ENCODE measurements at places on chromosomes 16 and 17.

DNA sequence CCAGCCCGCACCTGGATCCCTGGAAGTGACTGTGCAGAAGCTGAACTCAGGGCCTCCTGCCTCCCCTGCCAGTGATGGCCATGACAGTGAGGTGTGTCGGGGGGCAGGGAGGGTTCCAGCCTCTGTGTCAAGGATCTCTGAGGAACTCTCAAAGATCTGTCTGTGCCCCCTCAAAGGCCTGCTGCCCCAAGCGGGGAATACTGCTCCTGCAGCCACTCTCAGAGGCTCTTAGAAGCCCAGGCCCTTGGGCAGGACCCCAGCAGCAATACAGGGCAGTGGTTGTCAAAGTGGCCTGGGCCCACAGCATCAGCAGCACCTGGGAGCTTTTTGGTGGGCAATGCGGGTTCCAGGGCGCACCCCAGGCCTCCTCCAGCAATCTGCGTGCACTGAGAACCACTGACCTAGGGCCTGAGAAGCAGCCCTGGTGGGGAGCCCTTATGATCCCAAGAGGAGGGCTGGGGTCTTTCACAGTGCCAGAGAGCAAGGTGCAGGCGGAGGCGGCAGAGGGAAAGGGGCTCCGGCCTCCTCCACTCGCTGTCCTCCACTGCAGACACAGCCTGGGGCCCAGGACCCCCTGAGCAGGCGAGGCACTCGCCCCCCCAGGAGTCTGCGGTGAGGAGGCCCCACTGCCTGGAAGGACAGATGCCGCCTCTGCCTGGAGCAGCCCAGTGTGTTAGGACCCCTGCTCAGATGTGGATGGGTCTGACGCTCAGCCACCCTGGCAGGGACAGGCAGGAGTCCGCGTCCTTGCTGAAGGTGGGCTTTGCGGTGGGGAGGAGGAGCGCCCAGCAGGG lies 42.1 kb downstream of the ENGASE start:
- no peak for DNase-seq

- no peak for DNase-seq
Measured at GRCh38 chr16:67862623-67863583, 9.9 kb upstream of the EDC4 start.

DNA sequence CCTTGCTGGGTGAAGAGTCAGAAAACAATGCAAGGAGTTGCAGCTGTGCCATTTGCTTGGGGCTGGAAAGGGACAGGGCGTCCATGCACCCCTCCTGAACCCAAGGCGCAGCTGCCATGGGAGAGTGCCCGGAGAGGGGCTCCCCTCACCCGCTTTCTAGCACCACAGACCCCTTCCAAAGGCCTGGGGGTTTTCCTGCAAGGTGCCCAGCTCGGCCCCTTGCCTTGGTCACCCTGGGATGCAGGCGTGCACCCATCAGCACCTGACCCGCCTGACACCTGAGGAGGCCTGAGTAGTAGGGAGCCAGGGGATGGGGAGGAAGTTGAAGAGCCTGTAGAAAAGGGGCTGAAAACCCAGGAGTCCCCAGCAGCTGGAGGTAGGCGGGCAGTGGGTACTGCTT lies 30.3 kb downstream of the TMEM186 start:
- no peak for DNase-seq

DNA sequence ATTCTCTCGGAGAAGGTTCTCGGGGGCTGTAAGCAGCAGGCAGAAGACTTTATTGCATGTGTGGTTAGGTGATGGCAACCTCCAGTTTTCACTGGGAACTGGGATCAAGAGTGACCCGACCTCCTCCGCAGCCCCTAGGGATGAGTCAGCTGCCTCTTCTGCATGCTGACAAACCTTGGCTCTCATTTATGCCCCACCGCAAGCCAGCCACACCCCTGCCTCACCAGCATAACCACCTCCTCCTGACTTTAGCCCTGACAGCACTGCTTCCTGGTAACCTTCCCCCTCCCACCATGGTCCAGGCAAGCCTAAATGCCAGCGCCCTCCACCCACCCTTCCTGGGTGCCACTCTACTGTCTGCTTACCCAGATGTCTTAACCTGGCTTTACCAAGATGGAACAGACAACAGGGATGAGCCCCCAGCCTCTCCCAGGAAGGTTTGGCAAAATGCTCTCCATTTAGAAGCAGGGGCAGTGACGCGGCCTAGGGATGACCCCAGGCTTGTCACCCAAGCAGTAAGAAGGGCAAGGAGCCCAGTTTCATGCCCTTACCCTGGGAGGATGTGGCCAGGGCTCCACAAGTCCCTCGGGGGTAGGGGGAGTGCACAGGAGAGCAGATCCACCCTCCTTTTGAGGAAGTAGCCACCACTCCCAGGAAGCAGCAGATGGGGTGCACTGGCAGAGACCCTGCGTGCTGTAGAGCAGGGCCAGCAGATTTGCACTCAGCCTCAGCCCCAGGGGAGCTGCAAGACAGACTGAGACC lies 73.5 kb downstream of the GOSR1 start:
- DNase-seq = no peak

DNA sequence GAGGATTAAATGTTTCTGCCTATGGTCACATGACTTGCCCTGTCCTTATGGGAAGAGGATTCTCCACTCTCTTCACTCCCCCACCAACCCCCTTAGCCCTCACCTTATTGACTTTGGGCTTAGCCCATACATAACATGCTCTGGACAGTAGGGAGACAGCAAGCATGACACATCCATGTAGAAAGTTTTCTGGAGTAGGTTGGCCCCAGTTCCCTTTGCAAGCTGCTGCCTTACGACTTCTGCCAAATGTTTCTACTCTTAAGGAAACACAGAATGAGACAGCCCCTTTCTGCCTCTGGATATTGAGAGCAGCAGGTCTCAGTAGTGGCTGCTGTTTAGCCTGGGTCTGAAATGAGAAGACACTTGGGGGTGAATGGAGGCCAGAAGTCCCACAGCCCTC lies 282.2 kb downstream of the MAP2K6 start:
- DNase-seq = no peak

DNA sequence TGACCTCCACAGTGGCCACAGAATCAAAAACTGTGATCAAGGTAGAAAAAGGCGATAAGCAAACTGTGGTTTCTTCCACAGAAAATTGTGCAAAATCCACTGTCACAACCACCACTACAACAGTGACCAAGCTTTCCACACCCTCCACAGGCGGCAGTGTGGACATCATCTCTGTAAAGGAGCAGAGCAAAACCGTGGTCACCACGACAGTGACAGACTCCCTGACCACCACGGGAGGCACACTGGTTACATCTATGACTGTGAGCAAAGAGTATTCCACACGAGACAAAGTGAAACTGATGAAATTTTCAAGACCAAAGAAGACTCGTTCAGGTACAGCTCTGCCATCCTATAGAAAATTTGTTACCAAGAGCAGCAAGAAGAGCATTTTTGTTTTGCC lies 83.6 kb downstream of the C17orf58 start:
- no peak for DNase-seq

DNA sequence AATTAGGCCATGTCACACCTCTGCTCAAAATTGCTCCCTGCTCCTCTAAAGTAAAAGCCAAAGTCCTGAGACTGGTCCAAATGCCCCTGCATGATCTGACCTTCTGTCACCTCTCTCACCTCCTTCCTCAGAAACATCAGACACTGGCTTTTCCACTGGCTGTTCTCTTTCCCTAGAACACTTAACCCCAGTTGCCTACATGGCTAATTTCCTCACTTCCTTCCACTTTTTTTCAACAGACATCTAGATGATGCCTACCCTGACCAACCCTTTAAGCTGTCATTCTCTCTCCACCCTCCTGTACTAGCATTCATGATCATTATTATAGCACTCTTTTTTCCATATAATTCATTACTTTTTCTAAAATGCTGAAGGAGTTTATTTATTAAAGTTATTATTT lies 31.0 kb downstream of the CCT6B start:
- DNase-seq = no peak

- DNase-seq = no peak
Measured at GRCh38 chr16:83973581-83974385, 5.7 kb downstream of the NECAB2 start.

- no peak for DNase-seq
Measured at GRCh38 chr17:37828651-37829124, 83.8 kb upstream of the HNF1B start.
